Stimulated activated CD4-positive, alpha-beta T cell treated with anti-CD3 and anti-CD28 coated beads, TNF-alpha, amount 100 ng/mL, for 24 hours (primary cell): ENCODE measurements at places on chromosomes 11 and 22.

- no peak for DNase-seq
These were observed 41.1 kb downstream of the LIF start for GRCh38 chr22:30205281-30206115.

GRCh38 chr22:44975427-44976262 lies 34.2 kb downstream of the PHF21B start:
- DNase-seq, result peak; percentile 18

DNA sequence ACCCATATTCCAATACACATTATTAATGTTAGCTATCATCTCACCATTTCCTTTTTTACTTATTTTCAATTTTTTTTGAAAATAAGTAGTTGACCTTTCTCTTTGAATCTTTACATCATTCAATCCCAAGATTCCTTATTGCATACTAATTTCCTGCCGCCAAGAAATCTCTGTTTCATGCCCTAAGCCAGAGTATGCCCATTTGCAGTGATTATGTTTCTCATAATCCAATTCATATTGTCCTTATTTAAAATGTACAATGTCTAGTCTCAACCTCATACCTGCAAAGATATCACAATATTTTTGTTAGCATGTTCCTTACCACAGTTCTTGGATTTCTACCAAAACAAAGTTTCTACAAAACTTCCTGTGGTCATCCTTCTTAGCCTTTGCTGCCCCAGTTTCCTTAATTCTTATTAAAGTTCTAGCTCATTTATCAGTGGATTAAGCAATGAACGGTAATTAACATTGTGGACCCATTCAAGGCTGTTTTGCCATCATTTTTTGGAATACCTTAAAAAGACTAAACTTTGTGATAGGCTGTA lies 75.3 kb downstream of the CD44 start:
- no peak for DNase-seq

GRCh38 chr22:24446260-24446611 lies 18.8 kb downstream of the ADORA2A start:
- DNase-seq, result no peak

GRCh38 chr11:124069429-124070401 lies 28.6 kb upstream of the OR10G7 start:
- DNase-seq, result no peak

GRCh38 chr11:126061707-126062678 lies 673 bp downstream of the CDON start:
- DNase-seq, result peak; percentile 15

- no peak for DNase-seq
These were observed 19.6 kb downstream of the SUN2 start for GRCh38 chr22:38736257-38736570.

DNA sequence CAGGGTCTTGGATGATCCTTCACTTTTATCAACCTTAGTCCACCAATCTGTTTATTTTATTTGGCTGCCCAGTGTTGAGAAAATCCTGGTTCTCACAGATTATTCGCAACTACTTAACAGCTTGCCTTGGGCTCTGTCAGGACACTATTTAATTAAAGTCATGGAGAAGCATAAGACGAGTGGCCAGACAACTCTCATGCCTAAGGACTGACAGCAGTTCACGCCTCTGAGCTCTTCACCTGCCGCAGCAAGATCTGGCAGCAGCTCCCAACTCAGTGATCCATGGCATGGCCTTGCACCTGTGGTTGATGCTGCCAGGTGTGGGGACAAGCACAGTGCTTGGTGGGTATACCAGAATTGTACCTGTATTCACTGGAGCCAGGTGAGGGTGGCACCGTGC lies 37.8 kb downstream of the HIRA start:
- DNase-seq, result no peak

DNA sequence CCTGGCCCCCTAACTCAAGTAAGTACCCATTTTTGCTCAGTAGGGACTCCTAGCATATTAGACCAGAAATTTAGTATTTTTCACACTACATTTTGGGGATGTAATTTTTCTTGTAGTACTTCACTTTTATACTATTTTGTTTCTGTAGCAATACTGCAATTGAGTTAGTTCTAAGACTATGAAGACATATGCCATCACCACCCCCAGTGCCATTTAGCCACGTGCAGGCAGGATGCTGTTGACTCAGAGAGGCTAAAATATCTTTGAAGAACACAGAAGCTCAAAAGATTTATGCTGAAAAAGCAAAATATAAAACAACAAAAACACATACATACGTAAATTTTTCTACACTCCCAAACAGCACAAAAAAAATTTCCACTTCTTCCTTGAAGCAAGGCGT lies 29.1 kb upstream of the DLAT start:
- DNase-seq, result no peak

DNA sequence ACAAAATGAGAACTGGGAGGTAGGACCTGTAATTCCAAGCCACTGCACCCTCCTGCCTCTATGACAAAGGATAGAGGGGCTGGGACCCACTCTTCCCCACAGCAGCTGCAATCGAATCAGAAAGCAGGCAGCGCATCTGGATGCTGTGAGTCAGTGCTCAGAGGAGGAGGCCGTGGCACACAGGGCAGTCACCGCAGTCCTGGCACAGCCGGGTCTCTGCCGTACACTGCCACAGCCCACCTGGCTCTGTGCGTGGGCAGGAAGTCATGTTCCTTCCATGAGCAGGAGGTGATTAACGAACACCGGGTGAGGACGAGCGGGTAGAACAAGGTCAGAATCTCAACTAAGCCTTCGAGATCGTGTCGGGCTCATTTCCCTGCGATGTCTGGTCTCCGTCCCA lies 30.2 kb upstream of the PPFIA1 start:
- no peak for DNase-seq

- DNase-seq, result peak; percentile 49
These were observed 196.9 kb downstream of the CSNK2A3 start for GRCh38 chr11:11155962-11156815.

DNA sequence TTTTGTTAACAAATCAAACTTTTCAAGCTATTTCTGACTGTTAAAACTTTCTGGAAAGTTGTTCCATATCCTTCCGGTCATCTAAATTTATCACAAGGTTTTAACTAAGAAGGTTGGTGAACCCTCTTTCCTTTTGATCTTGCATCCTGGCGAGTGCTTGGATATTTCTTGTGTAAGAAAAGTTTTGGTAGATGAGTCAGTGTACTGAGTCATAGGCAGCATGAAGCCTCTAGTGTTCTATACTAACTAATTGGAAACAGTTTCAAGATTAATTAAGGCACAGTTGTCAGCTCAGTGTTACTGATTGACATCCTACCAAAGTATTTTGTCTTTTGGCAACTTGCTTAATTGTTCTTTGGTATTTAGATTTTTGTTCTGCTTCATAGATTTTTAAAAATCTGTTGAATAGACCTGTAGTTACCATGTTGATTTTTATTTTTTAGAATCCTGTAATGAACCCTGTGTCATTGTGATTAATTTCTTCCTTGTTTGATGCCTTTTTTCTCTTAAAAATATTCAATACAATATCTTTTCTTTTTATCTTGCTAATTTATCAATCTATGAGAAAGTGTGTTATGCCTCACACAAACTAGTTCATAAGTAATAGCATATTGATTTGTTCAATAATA lies 38.0 kb downstream of the METTL15 start:
- DNase-seq, result no peak

GRCh38 chr11:30260813-30261212 lies 30.0 kb downstream of the FSHB start:
- DNase-seq, result no peak

- DNase-seq, result no peak
These were observed 53.4 kb downstream of the SLC1A2 start for GRCh38 chr11:35365961-35366360.

GRCh38 chr11:3191586-3192324 lies 26.6 kb upstream of the OSBPL5 start:
- no peak for DNase-seq

GRCh38 chr11:66970807-66971442 lies 4.2 kb upstream of the C11orf86 start:
- DNase-seq, result no peak

GRCh38 chr11:59201353-59201752 lies 11.4 kb downstream of the MPEG1 start:
- DNase-seq, result no peak

GRCh38 chr11:60084631-60085273 lies 3.7 kb upstream of the MS4A2 start:
- no peak for DNase-seq

- no peak for DNase-seq
These were observed 40.9 kb upstream of the BLID start for GRCh38 chr11:122156940-122157382.

DNA sequence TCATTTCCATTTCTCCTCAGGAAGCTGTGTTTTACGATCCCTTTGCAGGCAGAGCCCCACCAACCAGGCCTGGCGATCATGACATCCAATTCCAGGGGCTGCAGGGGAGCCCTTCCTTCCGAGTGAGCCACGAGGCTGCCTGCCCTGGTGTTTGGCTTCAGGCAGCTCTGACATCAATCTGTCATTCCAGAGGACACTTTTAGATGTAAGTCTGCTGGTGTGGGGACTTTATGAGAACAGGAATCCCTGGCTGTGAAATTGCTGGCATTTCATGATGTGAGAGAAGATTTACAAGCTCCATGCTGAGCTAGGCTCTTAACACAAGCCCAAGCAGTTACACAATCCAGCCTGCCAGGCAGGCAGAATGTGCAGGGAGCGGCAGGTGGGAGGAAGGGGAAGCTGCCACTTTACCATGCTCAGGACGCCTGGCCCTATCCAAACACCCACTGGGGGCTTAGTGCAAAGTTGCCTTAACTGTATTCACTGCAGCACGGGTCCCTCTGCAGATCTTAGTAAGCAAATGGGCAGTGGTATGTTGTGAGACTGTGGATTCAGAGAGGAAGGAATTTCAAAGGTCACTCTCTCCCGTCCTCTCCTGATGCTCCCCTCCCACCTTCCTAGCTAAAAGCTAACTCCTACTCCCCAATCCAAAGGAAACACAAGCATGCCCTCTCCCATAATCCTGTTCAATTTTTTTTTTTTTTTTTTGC lies 43.4 kb upstream of the MICAL2 start:
- no peak for DNase-seq

DNA sequence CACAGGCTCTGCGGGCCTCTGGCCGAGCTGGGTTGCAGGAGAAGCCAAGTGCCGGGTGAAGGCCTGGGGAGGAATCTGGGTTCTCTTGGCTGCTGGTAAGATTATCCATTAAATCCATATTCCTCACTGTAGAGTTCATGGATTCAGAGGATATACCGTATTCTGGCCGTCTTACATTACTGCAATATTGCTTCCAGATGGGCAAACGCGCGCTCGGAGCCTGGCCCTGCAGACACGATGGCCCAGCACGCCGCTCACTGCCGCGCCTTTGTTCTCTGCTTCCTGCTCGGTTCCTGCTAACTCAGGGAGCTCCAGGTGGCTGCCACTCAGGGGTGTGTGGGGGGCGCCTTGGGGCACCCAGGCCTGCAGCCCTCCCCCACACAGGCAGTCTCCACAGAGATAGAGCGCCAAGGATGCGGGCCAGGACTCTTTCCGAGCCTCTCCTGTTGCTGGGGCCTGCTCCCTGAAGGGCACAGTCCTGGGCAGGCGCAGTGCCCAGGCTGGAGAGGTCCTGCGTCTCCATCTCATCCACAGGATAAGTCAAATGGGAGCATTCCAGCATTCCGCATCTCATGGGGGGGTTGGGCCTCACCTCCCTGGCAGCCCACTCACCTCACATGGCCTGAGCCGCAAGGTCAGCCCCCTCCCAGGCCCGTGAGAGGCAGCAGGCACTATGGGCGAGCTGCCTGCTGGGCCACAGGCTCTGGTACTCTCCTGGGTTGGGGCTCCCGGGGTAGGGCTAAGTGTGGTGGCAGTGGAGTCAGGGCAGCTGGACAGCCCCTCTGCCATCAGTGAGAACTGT lies 14.1 kb upstream of the KCNQ1OT1 start:
- DNase-seq, result no peak

GRCh38 chr11:727281-727701 lies 20.0 kb upstream of the TALDO1 start:
- no peak for DNase-seq

GRCh38 chr22:22595001-22595835 lies 36.2 kb upstream of the PRAME start:
- DNase-seq, result no peak

GRCh38 chr11:59641156-59641555 lies 25.6 kb upstream of the OSBP start:
- DNase-seq, result no peak

GRCh38 chr22:36323182-36323854 lies 64.4 kb downstream of the MYH9 start:
- no peak for DNase-seq

GRCh38 chr11:102367364-102367763 lies 20.4 kb downstream of the BIRC2 start:
- no peak for DNase-seq

GRCh38 chr11:72750086-72750485 lies 2.1 kb downstream of the ARAP1 start:
- DNase-seq, result no peak

DNA sequence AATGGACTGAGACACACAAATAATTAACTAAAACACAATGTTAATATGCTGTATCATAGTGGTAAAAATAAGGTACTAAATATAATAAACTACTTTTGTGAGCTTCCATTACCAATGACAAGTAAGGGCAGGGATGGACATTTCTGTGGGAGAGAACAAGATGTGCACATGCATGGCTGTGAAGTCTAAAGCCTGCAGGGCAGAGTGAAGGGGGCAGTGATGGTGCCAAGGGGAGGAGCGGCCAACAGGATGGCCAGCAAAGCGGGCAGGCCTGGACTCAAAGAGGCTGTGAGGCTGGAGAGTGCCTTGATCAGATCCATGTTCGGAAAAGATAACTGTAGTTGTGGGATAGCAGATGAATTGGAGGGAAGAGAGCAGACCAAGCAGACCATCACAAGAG lies 12.5 kb downstream of the DESI1 start:
- no peak for DNase-seq

DNA sequence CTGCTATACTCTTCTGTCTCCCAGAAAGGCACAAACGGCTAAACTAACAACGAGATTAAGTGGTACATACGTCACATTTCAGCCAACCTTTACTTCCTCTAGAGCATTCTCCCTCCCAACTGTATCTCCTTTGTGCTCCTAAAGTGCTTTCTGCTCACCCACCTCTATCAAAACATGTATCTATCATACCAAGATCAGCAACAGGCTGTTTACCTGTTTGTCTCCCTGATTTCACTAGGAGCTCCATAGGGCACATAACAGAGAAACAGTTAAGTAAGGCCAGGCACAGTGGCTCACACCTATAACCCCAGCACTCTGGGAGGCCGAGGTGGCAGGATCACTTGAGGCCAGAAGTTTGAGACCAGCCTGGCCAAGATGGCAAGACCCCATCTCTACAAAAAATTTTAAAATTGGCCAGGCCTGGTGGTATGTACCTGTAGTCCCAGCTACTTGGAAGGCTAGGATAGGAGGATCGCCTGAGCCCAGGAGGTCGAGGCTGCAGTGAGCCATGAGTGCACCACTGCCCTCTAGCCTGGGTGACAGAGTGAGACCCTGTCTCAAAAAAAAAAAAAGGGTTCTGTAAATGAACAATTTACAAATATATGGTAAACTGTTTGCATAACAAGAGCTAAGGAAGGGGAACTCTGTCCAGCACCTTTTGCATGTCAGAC lies 2.8 kb downstream of the NDUFC2 start:
- DNase-seq, result no peak

- no peak for DNase-seq
These were observed 42.9 kb downstream of the MICAL3 start for GRCh38 chr22:17981497-17981896.

GRCh38 chr22:17769013-17769715 lies 5.1 kb downstream of the BID start:
- no peak for DNase-seq

GRCh38 chr11:70301721-70302418 lies 31.4 kb downstream of the PPFIA1 start:
- DNase-seq, result no peak

- DNase-seq, result no peak
These were observed 14.0 kb downstream of the MYEOV start for GRCh38 chr11:69307871-69308431.

- DNase-seq, result peak; percentile 7
These were observed 40.1 kb upstream of the CLMP start for GRCh38 chr11:123235117-123235655.
